NCI-H82 (cell line): ENCODE measurements at places on chromosomes 16 and 17.

DNA sequence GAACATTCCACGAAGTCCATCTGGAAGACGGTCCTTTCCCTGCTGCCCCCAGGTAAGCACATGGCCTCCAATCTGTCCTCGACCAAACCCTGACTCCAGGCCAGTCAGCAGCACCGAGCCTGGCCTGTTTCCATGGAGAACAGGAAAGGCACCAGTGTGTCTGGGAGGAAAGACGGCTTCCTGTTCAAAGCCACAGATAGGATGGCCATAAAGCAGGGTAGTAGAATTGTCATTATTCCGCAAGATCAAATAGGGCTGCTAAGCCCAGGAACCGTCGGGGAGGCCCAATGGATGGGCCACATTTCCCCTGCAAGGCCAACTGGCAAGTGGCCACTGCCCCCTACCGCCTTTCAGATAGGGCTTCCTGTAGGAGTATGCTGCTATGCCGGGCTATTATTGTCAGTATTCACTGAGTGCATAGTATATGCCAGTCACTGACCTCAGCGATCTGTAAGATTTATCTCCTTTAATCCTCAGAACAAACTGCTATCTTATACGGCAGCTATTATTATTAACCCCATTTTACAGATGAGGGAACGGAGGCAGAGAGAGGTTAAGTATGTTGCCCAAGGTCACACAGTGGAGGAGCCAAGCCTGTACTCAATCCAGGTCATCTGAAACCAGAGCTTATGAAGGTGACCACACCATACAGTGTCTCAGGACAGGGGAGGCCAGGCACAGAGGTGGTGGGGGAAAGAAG lies 23.0 kb upstream of the PLCG2 start:
- DNase-seq, result no peak

GRCh38 chr16:54351171-54351570 lies 64.6 kb upstream of the IRX3 start:
- peak; percentile 4 for DNase-seq

DNA sequence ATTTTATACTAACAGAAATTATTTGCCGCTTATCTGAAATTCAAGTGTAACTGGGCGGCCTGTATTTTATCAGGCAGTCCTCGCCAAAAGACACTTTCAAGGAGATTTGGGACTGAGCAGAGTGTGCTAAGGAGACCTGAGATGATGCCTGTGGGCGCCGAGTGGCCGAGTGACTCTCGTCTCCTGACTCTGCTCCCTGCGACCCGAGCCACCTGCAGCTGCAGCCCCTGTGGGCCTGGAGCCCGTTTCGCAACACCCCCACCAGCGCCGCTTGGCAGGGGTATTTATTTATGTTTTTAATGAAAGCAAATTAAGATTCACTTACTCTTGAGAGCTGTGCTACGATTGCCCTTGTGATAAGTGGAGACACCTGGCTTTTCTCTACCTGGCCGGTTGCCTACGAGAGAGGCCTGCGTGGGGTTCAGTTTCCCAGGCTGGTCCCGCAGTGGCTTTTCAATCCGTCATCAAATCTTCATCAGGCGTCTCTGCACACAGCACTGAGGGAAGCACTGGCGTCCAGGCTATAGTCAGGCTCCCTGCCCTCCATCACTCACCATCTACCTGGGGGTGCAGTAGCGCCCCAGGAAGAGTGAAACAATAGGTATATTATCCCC lies 124.0 kb downstream of the SEC14L1 start:
- no peak for DNase-seq

DNA sequence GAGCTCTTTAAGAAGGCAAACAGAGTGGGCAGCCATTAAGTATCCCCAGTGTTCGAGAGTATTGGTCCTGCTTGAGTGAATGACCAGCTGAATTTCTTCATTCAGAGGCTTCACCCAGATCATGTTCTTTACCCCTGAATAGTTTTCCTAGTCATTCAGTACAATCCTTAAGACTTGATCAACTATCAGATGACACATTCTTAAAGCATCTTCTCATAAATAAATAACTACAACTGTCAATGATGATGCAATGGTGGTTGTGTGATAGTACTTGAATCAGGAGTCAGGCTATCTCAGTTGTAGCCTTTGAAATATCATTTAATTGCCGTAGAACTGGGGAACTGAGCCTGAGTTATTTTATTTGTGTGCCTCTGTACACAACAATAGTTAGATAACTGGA lies 416.8 kb upstream of the CCL2 start:
- DNase-seq, result no peak

- DNase-seq, result no peak
Observed at GRCh38 chr16:27138257-27138656, 65.1 kb upstream of the KDM8 start.

GRCh38 chr16:27190316-27190871 lies 12.9 kb upstream of the KDM8 start:
- DNase-seq, result no peak

DNA sequence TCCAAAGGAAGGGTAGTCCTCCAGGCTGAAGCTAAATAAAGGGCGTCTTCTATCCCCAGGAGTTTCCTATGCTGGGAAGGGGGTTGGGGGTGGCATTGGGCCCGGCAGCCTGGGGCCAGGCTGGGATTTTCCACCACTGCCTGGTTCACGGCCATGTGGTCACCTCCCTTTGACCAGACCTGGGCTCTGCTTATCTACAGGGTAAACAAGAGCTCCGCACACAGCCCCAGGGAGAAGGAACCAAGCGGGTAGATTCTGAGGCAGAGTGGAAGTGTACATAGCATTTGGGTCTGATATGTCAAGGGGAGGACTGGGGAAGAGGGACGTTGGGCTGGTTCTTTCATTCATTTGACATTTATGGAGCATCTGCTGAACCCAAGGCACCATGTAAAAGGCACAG lies 27.2 kb upstream of the TMEM220 start:
- DNase-seq, result no peak

DNA sequence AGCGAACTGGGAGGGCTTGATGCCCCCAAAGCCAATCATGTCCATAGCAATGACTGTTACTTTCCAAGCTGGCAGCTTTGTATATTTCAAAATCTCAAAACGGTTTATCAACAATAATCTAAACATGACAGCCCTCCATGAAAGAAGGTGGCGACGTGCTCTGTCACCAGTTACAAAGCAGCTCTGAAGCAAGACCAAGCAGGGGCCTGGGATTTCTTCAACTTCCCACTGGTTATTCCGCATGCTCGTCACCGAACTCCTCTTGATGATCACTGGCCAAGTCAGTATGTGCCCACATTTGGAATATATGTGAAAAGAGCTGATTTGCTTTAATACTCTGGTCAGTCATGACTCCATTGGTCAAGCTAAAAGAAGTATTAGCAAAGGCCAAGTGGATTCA lies 175.6 kb downstream of the VPS53 start:
- DNase-seq, result no peak

DNA sequence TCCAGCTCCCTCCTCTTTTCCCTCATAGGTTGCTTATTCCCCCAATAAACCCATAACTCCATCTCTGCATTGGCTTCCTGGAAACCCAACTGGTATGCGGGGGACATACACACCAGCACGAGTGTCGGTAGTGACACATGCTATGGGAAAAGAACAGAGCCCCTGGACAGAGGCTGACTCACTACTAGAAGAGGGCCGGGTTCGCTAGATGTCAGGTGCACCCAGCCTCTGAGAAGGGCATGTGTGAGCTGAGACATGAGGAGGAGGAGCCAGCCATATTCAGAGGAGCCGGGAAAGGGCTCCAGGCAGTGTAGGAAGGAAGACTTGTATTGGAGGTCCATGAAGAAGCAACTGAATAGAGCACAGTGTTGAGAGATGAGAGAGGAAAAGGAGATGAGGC lies 241.1 kb downstream of the SOX9 start:
- no peak for DNase-seq

DNA sequence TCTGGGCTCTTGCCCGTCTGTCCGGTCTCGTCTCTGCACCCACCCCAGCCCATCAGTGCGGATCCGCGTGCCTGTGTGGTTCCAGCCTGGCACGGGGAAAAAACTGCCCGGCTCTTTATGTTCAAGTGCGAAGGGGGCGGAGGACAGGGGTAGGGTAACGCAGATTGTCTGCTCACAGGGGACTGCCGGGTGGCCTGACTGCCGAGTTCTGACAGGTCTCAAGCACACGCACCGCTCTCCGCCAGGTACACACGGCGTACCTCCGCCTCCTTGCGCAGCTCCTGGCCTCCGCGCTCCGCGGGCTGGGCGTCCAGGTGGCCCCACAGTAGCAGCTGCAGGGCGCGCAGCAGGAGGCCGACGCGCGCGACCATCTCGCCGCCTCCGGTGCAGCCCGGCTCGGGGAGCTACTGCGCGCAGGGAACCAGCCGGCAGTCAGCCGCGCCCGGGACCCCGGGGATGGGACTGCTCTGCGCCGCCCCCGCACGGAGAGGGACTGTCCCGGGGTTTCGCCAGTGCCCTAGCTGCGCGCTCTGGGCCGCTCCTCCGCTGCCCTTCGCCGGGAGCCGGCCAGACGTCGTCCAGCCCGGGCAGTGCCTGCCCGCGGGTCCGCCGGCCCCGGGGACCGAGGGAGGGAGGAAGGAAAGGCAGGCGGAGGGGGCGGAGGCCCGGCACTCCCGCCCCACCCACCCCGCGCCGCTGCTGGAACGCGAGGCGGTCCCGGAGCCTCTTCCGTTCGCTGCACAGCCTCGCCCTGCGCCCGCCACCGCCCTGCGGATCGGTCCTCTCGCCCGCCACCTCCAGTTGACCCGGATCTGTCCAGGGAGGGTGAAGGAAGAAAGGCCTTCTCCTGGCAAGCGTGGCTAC lies at the start of gene MMP28:
Gene MMP28, minus strand, starts transcription at position 635 of the 864 bp plus-strand sequence. Its CDS starts 264 bp downstream, at position 371.
- peak; percentile 28 for DNase-seq

DNA sequence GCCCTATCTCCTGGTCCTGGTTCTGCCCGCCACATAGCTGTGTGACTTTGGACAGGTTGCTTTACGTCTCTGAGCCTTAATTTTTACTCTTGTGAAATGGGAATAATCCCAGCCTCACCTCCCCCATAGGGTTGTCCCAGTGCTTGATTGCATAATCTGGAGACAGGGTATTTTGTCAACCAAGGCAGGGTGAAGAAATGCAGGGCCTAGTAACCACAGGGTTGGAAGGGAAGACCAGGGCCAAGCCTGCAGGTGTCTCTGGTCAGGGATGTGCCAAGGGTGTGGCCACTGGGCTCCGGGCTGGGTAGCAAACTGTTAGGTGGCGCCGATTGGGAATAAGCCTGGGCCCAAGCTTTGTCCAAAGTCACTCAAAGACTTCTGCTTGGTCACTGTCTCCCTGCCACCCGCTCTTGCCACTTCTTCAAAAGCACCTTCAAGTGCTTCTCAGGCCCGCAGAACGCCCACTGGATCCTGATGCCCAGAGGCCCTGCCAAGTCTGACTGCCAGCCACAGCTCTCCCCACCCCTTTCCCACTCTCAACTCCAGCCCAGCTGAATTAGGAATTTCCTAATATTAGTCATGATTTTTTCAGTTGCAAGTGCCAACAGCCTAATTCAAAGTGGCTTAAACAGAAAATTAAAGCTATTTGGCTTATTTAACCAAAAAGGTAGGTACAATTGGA lies 20.6 kb upstream of the COL1A1 start:
- DNase-seq, result no peak
